ENCODE measurements at places on chromosomes 13 and 19. TPM values are rescaled to one million over a fixed set of nuclear protein-coding genes. Genes with fewer than 3 reads are reported as not detected.

IFNL1 gene
- polyA plus RNA-seq: not detected

ADM5 gene
- polyA plus RNA-seq: 2.1 TPM

DNASE2 gene
- polyA plus RNA-seq: 13.0 TPM

C13orf42 gene
- 0.19 TPM for polyA plus RNA-seq

FGF22 gene
- 0.11 TPM for polyA plus RNA-seq

NR1H2 gene
- 25.9 TPM for polyA plus RNA-seq

ZNF708 gene
- 20.3 TPM for polyA plus RNA-seq

GGACT gene
- polyA plus RNA-seq: 3.1 TPM

ATP1A3 gene
- polyA plus RNA-seq: not detected

GJB6 gene
- polyA plus RNA-seq: 1.9 TPM

DNA sequence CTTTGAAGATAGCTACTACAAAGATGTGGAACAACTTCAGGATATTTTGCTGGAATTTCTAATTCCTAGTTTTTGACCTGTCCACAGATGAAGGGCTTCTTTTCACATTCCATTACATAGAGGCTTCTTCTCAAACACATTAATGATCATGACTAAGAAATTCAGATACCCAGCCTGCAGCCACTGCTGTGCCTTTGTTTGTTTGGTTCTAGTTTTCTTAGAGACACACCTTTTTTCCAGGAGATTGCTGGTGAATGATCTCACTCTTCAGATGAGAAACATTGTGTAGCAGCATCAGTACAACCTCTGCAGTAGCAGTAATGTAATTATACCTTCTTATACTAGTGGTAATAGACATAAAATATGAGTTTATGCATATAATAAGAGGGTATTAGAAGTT is 5.0 kb downstream of the TDRD3 start:
- DNase-seq: no peak

- DNase-seq: no peak
These were observed 706.4 kb upstream of the SLC10A2 start for GRCh38 chr13:103772576-103772975.

DNA sequence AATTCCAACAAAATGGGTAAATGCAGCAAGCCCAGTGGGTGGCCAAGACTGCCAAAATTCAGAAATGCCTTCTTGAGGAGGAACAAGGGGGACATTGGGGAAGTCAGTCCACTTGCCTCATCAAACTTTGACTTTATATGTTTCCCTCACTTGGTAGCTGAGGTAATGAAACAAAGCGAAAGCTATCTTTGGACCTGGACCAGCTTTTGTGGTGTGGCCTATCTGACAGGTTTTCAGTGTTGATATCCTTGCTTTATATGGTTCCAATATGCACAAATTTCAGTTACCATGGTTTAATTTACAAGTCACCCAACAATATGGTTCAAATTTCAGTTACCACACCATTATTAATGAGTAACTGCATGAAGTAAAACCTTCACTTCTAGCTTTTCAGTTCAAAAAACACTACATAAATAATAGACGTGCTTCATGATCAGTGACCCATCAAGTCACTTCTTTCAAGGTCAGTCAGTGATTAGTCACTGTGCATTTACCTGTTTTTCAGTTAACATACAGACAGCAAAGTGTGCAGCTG is 17.7 kb upstream of the POU4F1 start:
- DNase-seq: no peak

GRCh38 chr19:32550666-32551065 is 30.3 kb upstream of the PDCD5 start:
- DNase-seq: no peak

DNA sequence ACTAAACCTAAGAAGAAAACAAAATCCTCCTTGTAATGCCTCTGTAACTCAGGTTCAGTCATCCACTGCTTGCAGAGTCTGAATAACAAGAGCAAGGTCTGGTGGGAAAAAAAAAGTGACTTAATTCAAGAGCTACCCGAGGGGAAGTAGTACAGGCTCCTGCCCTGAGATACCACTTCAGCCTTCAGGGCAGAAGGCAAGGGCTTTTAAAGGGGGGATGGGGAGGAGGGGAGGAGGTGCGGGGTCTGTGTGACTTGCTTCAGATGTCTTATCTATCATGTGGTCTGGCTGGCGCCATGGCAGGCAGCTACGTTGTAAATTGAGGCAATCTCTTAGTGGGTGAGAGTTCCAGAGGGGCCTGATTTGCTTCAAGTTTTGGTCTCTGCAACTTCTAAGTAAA is 66.7 kb downstream of the LRRC63 start:
- no peak for DNase-seq

- DNase-seq: no peak
These were observed 19.2 kb upstream of the SEMA6B start for GRCh38 chr19:4578552-4579248.

DNA sequence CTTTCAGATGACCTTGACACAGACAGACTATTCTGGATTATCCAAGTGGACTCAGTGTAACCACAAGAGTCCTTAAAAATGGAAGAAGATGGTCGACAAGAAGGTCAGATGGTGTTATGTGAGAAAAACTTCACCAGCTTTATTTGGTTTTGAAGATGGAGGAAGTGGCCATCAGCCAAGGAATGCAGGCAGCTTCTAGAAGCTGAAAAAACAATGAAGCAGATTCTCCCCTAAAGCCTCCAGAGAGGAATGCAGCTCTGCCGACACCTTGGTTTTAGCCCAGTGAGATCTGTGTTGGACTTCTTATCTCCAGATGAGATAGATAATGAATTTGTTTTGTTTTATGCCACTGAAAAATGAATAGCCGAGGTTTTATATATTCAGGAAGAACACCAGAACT is 501.5 kb downstream of the DCT start:
- DNase-seq: no peak

- DNase-seq: no peak
These were observed 8.3 kb upstream of the TUBGCP3 start for GRCh38 chr13:112596235-112596634.

GRCh38 chr13:28492569-28493367 is 2.2 kb downstream of the FLT1 start:
- DNase-seq: no peak

GRCh38 chr13:112545856-112546255 is 42.1 kb downstream of the TUBGCP3 start:
- DNase-seq: no peak

DNA sequence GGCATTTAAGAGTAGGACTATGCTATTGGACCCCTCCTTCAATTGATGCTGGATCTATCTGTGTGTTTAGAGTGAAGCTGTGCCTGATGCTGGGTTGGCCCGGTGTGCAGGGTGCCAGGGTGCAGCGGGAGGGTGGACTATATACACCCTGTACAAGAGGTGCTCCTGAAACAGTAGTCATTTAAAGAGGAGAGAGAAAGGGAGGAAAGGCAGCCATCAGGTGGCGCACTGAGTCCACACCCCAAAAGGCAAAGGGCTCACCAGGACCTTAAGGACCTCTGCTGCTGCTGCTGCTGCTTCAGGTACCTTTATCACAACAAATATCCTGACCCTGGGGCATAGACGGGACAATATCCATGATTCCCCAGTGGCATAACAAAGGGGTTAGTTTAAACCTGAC is 39.4 kb downstream of the ZNF136 start:
- peak; percentile 19 for DNase-seq

DNA sequence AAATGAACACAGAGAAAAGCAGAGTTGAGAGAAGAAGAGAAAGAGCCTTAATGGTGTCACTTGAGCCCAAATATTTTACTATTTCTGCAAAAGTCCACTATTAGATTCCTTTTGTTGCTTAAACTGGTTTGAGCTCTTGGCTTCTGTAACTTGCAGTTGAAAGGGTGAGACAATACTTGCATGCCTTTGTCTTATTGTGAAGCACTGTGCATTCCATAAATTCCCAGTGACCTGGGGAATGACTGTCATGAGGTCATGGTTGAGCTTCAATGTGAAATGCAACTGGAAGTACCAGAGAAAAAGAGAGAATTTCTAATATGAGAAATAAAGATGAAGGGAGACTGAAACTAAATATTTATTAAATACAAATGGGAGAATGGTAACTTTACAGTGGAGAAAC is 310.9 kb downstream of the TDRD3 start:
- DNase-seq: no peak

DNA sequence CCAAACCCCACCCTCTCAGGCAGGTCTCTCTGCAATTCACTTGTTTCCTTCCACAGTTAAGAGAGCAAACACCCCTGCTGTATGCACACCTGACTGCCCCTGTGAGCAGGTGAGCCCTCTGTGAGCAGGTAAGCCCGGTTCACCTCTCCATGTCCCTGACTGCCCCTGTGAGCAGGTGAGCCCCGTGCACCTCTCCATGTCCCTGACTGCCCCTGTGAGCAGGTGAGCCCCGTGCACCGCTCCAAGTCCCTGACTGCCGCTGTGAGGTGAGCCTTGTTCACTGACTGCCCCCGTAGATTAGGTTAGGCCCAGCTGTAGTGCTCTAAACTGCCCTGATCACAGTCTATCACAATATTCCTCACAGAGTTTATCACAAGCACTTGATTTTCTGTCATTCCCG is 29.2 kb downstream of the TMTC4 start:
- DNase-seq: no peak

DNA sequence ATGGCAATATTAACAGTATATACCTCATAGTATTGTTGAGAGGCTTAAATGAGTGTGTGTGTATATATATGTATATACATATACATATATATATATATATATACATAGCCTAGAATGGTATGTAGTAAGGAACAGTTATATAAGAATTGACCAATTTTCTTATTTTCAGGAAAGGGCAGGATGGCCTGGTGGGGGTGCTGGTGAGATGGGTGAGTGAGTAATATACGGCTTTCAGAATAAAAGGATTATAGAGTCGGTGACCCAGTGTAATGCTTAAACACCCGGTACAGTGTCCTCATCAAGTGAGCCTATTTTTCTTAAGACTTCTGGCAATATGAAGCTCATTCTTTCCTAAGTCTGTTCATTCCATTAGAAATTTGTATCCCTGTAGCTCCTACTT is 11.7 kb upstream of the FAM216B start:
- DNase-seq: no peak

- DNase-seq: no peak
These were observed 6.3 kb downstream of the ERICH4 start for GRCh38 chr19:41449079-41449864.

GRCh38 chr13:94632226-94632980 is 30.7 kb downstream of the GPR180 start:
- DNase-seq: no peak

DNA sequence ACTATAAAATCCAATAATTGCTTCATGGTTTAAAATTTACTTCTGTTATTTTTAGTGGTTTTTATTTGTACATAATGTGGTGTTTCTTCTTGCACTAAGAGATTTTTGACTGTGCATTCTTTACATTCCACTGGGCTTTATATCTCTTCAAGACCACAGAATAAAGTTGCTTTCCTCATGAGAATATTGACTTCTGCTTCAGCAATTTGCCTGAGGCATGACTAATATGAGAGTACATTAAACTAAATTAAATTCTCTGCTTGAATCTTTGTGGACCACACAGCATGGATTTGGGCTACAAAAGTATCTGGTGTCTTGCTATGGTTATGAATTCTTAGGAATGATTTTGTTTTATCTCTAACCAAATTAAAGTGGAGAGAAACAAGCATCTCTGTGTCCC is 1463.4 kb upstream of the PCDH20 start:
- DNase-seq: no peak

DNA sequence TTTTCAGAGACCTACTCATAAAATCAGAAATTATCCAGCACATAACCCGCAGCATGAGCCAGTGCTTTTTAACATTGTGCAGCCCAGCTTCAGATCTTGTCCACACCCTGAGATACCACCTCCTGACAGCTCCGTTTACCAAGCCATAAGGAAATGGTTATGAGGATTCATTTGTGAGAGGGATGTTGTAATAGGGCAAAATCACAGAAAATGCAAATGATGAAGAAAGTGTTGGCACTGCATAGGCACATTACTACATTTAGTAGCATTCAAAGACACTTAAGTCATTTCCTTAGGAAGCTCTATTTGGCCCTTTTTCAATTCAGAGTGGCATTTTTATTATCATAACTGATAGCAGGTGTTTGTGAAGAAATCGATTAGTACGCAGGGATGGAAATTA is 277.5 kb downstream of the DNAJC15 start:
- DNase-seq: no peak

GRCh38 chr13:114071991-114072390 is 60.4 kb downstream of the RASA3 start:
- DNase-seq: no peak

DNA sequence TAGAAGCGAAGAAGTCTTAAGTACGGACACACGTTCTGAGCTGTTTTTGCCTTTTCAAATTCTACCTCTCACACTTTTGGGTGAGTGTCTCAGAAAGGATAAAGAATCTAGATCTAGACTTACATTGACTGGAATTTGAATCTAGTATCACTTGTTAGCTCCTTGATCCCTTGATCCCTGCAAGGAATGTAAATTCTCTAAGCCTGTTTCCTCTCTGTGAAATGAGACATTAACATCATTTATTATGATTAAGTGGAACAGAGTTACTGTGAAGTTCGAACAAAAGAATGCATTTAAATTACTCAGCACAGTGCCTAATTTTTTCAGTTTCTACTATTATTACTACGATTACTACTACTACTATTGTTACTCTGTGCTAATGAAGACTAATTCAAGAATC is 86.6 kb upstream of the POSTN start:
- DNase-seq: no peak

GRCh38 chr13:53941588-53942190 is 913.1 kb downstream of the OLFM4 start:
- DNase-seq: no peak

DNA sequence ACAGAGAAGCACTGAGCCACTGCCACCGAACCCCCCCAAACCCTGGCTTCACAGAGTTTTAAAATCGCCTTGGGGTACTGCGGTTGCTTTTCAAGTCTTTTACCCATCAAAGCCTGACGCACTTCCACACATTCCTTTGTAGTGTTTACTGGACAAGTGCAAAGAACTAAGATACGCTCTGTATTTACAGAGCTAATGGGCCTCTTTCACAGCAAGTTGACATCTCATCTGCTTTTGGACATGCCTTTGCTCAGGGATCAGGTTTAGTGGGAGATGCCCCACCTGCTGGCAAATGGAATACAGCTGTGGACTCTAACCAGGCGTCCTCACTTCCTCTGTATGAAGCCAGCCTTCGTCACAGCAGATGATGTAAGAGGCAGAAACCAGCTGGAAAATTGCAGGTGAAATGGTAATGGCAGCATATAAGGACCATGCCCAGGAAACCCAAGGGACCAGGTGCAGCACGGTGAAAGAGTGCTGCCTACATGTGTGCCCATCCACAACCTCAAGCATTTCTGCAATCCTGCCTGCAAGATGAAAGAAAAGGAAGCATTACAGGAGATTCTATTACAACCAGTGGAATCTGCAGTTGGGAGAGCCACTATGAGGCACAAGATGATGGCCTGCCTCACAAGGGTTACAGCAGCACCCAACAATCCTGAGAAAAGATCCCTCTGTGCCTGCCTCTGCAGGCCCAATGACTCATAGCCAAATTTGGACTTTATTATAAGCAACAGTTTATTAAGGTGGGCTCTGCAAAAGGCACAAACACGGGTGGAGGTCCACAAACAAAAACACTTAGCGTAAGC is 34.7 kb downstream of the BRD4 start:
- DNase-seq: peak; percentile 25

DNA sequence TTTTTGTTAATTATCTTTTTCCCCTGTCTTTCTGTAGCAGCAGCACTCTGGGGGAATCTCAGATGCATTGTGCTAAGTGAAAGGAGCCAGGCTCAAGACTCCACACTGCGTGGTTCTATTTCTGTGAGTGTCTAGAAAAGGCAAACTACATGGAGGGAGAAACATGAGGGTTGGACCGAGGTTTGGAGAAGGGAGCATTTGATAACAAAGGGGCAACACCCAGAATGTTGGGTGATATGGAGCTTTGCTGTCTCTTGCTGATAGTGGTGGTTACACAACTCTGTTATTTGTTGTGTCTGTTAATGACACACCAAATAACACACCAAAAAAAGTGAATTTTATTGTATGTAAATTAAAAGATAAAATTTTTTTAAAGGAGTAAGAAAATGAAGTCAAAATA is 107.8 kb downstream of the COL4A2 start:
- no peak for DNase-seq
